Stimulated activated CD8-positive, alpha-beta memory T cell treated with anti-CD3 and anti-CD28 coated beads, Interleukin-15, amount 100 ng/mL, for 48 hours (primary cell): ENCODE measurements at places on chromosomes 4 and X.

DNA sequence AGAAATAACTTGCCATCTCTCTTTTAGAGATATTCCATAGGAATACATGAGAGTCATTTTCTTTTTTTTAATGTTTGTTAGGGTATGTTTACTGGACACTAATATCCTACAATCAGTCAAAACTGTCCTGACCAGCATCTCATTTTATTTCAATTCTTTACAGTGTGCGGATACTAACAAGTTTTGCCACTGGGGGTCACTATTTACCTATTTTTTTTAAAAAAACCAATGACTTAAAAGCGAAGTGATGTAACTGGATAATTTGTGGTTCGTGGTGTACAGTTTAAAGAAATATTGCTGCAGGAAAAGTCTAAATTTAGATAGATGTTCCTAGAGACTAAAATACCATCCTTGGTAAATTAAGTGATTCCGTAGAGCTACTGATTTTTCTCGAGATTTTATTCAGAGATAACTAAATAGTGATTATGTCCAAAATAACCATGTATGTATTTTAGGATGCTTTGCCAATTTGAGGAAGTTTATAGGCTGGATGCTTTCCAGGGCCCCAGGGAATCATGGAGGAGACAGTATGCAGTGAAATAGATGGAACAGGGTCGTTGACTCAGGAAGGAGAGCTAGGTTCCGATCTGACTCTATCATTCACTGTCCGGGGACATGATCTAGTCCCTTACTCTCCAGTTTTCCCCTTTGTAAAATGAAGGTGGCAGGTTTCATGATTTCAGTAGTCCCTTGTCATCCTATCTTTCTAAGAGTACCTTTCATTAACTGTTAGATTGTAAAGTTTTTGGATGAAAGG is 34.0 kb upstream of the GNPDA2 start:
- DNase-seq: no peak

- DNase-seq: no peak
Measured at GRCh38 chr4:118742050-118742449, 56.9 kb downstream of the METTL14 start.

GRCh38 chrX:482702-483203 is 96.0 kb upstream of the PPP2R3B start:
- no peak for DNase-seq

DNA sequence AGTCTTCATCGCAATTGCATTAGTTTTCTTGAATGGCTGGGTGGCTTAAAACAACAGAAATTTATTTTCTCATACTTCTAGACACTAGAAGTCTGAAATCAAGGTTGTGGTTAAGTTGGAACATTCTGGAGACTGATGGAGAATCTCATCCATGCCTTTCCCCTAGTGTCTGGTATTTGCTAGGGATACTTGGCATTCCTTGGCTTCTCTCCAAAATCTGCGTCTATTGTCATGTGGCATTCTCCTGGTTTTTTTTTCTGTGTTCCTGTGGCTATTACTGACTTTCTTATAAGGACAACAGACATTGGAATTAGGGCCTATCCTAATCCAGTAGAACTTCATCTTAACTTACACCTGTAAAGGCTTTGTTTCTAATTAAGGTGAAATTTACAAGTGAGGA is 272.8 kb upstream of the EPHA5 start:
- no peak for DNase-seq

DNA sequence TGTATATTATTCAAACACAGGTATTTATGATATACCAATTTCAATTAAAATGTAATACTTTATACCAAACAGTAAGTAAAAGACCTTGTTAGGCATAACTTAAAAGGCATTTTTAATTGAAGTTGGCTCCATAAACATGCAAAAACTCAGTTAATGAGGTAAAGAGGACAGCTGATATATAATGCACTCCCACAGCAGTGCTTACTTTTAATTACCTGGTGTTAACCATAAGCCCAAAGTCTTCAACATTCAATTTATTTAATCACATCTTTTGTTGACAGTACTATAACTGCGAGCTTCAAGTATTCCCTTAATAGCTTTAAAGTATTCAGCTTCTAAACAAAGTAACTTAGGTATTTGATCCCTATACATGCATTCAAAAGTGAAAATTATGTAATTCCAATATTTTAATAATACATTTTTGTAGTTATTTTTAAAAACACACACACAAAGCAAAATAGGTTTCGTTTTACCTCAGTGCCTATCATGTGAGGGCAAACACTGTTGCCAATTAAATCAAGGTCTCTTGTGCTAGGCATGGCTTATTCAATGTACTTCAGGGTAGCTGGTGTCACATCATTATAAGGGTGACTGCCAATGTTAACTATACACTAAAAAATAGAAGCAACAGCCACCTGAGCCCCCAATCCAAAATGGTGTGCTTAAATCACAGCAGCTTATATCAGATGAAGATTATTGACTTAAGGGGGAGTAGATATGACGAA is 197.1 kb downstream of the LRBA start:
- no peak for DNase-seq

- no peak for DNase-seq
Measured at GRCh38 chr4:88937081-88937480, 119.9 kb downstream of the FAM13A start.

DNA sequence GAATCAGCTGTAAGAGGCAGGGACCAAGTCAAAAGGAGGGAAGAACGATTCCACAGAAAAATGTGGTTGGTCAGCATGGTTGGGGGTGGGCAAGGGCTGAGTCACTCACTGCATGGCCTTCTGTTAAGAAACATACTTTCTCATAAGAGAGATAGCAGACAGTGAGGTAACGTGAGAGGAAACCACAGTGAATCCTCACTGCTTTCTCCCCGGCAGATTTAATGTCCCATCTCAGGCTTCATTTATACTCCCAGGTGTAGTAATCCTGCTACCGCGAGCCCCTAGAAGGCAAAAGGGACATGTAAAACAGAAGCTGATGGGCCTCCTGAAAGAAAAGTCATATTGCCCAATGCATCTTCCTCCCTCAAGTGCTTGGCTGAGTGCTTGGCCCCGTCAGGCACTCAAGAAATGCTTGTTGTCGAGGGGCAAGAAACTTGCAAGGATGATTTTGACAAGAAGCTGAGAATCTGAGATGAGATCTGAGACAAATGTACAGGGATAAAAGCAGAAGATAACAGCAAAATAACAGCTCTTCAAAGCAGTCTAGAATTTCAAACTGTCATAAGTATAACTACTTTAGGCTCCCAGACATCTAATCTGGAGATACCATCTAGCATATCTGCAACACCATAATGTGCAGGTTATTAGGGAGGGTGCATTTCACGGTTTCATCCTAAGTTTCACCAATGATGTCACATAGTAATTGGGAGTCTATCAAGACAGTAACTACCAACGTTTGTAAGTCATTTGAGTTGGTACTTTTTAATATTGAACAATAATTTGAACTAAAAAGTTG is 40.2 kb downstream of the SH3KBP1 start:
- DNase-seq: no peak

DNA sequence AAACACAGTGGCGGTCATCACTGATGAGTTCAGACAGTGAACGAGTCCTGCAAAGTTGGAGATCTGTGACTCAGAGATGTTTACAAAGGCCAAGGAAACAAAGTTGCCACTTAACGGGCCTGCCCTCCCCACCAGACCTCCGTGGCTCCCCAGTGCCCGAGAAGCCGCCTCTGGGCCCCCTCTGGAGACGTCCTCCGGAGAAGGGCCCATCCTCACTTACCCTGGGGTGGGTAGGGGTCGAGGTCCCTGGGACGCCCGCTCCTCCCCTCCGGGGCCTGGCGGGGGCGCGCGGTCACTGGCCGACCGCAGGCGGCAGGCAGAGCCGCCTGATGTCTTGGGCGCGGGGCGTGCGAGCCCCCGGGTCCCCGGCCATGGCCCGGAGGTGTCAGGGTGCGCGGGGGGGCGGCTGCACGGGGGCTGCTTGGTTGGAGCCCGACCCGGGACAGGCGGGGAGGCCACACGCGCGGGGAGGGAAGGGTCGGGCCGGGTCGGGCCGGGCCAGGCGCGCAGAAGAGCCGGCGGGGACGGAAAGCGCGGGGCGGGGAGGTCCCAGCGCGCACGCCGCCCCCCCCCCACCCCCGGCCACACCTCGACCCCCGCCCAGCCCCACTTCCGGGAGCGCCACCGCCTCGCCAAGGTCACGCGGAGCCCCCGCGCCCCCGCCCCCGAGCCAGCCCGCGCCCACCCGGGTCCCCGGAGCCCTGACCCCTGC is 529 bp downstream of the DHRSX start:
- DNase-seq: no peak
